DMS79 (cell line): ENCODE measurements at places on chromosomes 5 and 9.

DNA sequence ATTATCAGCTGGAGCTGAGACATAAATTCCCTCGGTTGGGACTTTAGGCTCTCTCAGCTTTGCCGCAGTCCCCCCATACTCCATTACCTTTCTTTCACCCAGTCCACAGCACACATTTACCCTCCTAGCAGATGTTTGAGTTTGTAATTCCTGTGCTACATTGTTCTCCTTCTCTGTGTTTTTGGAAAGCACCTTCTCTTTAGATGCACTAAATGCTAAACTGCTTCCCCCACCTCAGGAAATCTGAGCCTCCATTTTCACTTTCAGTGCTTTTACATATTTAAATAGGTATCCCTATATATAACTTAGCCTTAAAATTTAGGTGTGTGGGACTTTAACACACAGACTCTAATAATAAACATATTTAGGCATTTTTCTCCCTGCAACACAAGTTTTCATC is 356.9 kb downstream of the NFIB start:
- DNase-seq, result no peak

DNA sequence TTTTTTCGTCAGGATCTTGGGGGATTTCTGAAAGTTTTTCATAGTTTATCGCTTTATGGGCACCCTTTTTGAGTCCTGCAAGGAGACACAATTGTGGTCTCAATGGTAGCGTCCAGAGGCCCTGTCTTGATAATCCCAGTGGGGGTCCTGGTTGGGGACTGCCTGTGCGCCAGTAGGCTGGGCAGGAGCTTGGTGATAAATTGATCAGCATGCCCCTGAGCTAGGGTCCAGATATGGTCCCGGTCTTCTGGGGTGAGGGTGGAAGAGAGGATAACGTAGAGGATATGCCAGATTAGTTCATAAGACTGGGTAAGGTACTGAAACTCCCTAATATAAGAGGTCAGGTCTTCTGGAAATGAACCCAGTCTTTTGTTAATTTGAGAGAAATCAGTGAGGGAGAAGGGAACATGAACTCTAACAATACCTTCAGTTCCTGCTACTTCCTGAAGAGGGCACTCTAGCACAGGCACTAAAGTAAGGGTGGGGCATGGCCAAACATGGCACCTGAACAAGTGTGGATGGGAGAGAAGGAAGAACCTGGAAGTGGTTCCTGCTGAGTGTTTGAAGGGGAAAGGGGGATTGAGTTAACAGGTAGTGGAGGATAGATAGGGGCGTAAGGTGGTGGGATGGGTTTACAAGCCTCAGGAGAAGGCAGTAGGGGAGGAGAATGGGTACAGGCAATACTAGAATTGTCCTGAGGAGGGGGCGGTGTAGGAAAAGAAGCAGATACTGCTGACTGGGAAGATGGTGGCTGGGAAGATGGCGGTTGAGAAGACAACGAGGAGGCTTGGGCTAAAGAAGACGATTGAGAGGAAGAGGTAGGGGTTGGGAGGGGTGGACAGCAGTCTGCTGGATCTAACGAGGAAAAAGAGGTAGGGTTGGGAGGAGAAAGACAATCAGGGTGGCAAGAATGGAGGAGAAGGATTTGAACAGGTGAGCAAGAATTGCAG is 33.8 kb upstream of the ANXA2R start:
- DNase-seq, result no peak

DNA sequence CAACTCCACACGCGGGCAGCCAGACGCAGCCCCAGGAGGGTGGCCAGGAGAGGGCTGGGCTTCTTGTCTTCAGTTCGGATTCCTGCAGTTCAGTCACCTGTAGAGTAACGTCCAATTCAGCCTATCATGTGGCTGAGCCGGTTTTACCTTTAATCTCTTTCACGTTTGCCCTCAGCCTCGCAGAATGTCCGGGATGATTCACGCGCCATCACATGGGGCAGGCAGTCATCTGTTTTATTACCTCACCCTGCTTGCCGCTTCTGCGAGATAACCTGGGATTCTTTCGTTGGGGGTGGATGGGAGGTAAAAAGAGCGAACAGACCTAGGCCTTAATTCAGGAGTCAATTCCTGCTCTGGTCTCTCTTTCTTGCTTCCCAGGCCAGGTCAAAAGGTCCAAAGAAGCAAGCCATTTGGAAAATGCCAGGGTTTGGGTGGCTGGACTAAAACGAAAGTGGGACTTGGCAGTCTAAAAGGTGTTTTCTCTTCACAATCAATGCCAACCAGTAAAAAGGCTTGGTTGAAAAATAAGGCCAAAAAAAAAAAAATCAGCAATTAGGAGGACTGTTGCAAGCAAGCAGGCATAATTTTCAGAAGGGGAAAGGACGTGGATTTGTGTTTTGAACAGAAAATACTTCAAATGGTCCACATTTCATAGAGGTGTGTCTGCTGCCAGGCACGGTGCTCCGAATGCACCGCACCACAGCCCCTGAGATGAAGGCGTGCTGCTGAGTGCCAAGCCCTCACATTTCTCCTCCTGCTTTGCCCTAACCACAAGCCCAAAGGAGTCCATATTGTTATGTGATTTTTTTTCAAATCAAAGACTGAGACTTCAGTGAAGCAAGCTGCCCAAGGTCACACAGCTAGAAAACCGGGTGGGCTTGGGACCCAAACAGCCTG is 2.8 kb upstream of the WWC1 start:
- no peak for DNase-seq

- no peak for DNase-seq
These were observed 7.8 kb upstream of the MYOZ3 start for GRCh38 chr5:150653145-150653761.

GRCh38 chr5:1048861-1049838 is 40.5 kb downstream of the NKD2 start:
- no peak for DNase-seq

- no peak for DNase-seq
These were observed 613.0 kb upstream of the WWC1 start for GRCh38 chr5:167678481-167678880.
